Adrenal gland (tissue), 19 donors: ENCODE measurements at places on chromosomes 12 and 14. TPM values are rescaled to one million over a fixed set of nuclear protein-coding genes. Genes with fewer than 3 reads are reported as not detected.

Gene GLIPR1L1
- not detected for total RNA-seq

Gene CD163
- total RNA-seq, result 534 TPM

Gene TEAD4
- total RNA-seq, result 7.2 TPM

Gene ORAI1
- total RNA-seq, result 16.1 TPM

Gene TRPV4
- total RNA-seq, result 1.00 TPM

Gene TROAP
- 1.8 TPM for total RNA-seq

DNA sequence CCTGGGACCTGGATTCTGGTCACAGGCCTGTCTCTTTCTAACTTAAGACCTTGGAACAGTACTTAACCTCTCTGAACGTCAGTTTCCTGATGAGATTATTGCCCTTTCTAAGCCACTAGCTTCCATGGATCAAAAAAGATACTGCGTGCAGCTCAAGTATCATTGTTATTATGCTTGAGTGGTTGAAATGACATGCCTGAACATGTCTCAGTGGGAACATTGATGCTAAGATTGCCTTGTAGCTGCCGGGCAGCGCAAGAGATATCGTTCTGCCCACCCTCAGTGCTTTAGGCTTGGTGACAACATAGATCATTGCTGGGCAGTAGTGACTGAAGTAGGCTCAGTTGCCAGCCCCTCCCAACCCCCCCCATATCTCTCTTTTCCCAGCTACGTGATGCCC lies 131.9 kb downstream of the SMOC1 start:
- no peaks in the 10 kb centered on the region for H3K27me3 ChIP-seq
- H3K27ac ChIP-seq, result no peak overlapping the region
- H3K4me1 ChIP-seq, result peaks cover 7% of the 10 kb centered on the region
- H3K36me3 ChIP-seq, result no peaks in the 10 kb centered on the region

DNA sequence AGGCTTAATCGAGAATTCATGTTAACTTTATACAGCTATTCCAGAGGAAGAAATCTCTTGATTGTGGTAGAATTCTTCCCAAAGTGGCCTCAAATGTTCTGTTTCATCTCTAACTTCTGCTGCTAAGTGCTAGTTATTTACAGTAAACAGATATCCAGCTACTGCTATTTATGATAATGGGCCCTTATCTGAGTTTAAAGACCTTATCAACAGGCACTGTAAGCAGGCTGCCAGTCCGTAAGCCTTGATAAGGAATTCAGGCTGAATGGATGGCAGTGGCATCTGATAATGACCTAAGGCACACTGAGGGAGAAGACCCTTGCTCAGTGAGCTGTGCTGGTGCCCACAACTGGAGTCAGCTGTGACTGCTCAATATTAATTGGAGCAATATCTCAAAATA lies 59.0 kb downstream of the PAX9 start:
- no peaks in the 10 kb centered on the region for H3K4me1 ChIP-seq
- no peaks in the 10 kb centered on the region for H3K36me3 ChIP-seq
- H3K27ac ChIP-seq, result no peak overlapping the region
- no peaks in the 10 kb centered on the region for H3K27me3 ChIP-seq

- no peak for DNase-seq
- H3K36me3 ChIP-seq, result peaks cover 15% of the 10 kb centered on the region
- no peaks in the 10 kb centered on the region for H3K27me3 ChIP-seq
- no peak overlapping the region for H3K27ac ChIP-seq
- H3K4me1 ChIP-seq, result peaks cover 34% of the 10 kb centered on the region
Observed at GRCh38 chr12:121575952-121576625, 4.7 kb downstream of the KDM2B start.

DNA sequence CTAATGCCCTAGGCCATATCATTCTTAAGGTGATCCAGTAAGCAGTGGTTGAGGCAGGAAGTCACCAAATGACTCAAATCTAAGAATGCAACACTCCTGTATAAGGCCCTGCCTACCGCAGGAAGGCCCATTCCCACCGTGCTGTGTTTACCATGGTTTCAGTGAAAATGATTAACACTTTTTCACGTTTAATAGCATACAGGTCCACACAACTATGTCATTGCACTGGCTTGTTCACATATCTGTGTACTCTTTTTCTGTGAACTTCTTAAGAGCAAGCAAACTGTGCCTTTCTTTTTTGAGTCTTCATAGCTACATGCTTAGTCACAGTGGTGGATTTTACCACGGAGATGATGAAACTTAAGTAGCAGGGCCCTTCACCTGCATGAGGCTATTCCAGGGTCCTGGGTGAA lies 214.9 kb downstream of the CNTN1 start:
- no peaks in the 10 kb centered on the region for H3K36me3 ChIP-seq
- H3K4me1 ChIP-seq, result no peaks in the 10 kb centered on the region
- no peaks in the 10 kb centered on the region for H3K27me3 ChIP-seq
- DNase-seq, result no peak
- no peak overlapping the region for H3K27ac ChIP-seq

- DNase-seq, result no peak
- no peak overlapping the region for H3K4me3 ChIP-seq
- H3K27ac ChIP-seq, result no peak overlapping the region
Observed at GRCh38 chr14:68622856-68623255, 170.0 kb downstream of the ZFP36L1 start.

GRCh38 chr12:45669093-45669492 lies 60.4 kb upstream of the ARID2 start:
- H3K4me1 ChIP-seq, result no peaks in the 10 kb centered on the region
- H3K27ac ChIP-seq, result no peak overlapping the region
- no peak overlapping the region for H3K4me3 ChIP-seq
- DNase-seq, result no peak
- no peaks in the 10 kb centered on the region for H3K36me3 ChIP-seq

DNA sequence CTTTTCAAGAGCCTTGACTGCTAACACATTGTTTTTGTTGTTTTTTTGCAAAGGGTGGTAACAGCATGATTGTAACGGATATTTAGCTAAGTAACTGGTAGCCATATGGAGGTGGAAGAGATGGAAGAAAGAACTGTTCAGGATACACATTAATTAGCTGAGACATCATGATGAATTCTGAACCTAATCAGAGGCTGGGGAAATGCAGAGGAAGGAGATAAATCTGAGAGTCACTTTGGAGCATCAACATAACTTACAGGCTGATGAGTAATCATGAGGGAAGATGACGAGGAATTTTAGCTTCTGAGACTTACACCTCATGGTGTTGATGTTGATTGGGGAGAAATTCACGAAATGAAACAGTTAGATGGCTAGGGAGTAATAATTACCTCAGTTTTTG lies 62.3 kb downstream of the NIN start:
- H3K36me3 ChIP-seq, result peaks cover 43% of the 10 kb centered on the region
- no peak for DNase-seq
- no peak overlapping the region for H3K27ac ChIP-seq
- no peak overlapping the region for H3K4me3 ChIP-seq
- H3K27me3 ChIP-seq, result no peaks in the 10 kb centered on the region
- H3K4me1 ChIP-seq, result no peaks in the 10 kb centered on the region
